ENCODE measurements at places on chromosomes 4 and X.
A peak's percentile ranks its signal among the peaks of the same experiment; 100 is the strongest.

- no peak for DNase-seq
Observed at GRCh38 chrX:150849486-150849885, 49.0 kb downstream of the CD99L2 start.

DNA sequence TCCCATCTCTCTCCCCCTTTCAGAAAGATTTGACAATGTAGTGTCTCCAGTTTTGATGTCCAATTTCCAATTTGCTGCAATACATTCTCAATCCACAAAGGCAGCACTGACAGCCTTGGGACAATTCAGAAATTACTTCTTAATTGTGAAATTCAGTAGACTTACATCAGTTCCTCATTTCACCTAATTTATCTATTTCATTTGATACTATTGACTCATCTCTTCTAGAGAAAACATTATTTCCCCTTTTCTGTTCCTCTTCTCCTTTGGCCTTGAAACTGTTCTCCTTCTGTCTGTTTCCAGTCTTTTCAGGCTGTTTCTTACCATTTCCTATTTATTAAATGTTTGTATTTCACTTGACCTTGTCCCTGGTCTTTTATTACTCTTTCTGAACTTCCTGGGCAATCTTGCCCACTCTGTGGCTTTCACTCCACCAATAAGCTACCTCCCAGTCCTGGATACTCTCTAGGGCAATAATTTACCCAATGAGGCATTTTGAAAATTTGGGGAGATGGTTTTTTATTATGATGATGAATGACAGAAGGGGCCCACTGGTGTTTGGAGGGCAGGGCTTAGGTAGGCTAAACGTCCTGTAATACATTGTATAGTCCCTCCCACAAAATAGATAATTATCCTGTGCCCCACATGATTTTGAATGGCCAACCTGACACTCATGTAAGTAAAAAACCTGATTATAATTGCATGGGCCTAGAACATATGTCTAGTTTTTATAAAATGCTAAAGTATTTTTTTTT lies 498.0 kb upstream of the BOD1L1 start:
- DNase-seq = no peak

GRCh38 chrX:135273162-135273561 lies 21.3 kb downstream of the ETDA start:
- DNase-seq = no peak

- no peak for DNase-seq
Observed at GRCh38 chr4:80767944-80768343, 262.6 kb upstream of the BMP3 start.

- no peak for DNase-seq
Observed at GRCh38 chr4:53169695-53170617, 195.9 kb downstream of the SCFD2 start.

DNA sequence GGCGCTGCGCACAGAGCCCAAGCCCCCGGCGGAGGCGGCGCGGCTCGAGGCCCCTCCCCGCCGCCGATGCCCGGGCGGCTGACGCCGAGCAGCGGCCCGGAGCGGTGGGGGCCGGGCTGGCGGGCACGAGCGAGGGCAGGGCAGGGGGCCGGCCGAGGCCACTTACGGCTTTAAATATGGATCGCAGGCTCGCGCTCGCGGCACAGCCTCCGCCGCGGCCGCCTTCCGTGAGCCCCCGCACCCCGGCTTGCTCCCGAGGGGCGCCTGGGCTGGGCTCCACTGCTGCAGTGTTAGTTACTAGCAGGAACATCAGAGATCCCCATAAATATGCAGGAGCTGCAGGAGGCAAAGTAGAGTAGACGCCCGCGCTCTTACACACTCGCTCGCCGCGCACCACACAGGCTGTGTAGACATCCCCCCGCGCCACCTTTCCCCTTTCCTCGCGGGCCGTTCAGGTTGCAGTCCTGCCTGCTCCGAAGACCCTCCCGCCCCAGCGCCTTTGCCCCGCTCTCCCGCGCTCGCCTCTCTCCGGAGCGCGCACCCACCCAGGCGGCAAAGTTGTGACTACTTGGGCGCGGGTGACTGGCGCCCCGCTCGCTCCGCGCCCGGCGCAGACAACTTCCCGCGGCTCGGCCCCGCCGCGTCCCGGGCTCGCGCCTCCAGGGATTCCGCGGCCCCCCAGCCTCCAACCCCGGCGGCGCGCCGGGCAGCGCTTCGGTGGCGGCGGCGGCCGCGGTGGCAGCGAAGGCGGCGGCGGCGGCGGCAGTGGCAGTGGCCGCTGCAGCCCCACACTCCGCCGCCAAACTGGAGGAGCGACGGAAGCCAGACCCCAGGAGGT lies 152.0 kb upstream of the SLC4A4 start:
- peak; percentile 74 for DNase-seq

- no peak for DNase-seq
Observed at GRCh38 chr4:53547983-53548382, 43.3 kb downstream of the LNX1 start.

DNA sequence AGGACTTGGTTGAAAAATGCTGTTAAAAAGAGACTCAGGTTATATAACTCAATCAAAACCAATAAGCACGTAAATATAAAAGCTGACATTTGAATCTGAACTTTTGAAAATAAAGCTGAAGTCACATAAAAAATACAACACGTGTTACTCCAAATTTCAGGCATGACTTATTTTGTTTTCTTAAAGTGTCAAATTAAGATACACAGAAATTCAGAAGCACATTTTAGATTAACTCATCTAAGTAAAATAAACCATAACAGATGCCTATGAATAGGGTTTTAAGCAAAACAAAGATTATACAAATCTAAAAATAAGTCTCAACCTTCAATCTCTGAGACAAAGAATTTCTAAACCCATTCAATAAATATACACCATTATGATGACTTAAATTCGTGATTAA lies 124.8 kb downstream of the ANTXR2 start:
- no peak for DNase-seq

- no peak for DNase-seq
Observed at GRCh38 chr4:123557857-123558536, 161.4 kb downstream of the SPRY1 start.

DNA sequence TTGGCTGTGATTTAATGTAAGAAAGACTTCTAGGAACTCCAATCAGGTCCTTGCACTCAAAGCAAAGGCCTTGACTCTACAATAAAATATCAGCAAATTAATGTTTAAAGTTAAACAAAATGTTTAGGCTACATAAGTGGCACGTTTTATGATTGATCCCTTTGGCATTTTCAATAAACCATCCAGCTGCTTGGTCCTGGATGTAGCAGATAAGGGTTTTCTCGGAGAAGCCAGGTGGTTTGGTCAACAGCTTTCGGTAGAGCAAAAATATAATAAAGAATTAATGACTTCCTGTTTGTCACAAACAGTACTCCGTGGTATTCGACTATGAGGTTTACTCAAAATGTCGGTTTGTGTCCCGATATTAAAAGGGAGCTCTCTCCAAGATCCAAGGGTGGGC lies 95.8 kb downstream of the GEMIN8 start:
- DNase-seq = no peak

GRCh38 chr4:32010221-32010620 lies 1290.1 kb downstream of the PCDH7 start:
- DNase-seq = no peak

DNA sequence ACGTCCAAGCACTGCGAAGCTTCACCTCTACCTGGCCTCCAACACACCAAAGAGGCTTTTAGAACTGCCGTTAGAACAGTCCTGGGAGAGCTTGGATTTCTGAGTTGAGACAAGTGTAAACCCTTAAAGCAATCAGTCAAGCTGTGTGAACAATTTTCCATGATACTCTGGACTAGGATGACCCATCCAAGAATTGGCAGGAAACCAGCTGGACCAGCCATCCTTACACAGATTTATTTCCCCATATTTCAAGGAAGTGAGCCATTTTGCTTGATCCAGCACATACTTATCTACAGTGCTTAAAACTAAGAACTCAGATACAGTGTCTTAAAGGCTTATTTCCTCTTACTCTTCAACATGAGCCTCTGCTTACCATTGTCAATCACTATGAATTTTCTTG lies 340.7 kb upstream of the HS3ST1 start:
- no peak for DNase-seq

DNA sequence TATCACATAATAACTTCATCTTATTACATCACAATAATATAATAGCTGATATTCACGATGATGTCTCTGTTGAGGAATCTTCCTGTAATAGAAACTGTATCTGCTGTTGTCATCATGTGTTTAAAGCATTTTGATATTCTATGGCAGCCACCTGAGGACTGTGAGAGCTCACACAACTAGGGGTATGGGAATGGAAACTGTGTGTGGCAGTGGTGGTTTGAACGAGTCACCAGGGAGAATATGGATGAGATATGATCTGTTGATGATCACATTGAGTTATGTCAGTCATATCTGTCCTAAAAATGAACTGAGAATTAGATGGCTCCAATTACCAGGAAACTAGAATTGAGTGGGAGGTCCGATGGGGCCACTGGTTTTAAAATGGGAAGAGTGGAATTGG lies 169.6 kb downstream of the MID1IP1 start:
- no peak for DNase-seq

DNA sequence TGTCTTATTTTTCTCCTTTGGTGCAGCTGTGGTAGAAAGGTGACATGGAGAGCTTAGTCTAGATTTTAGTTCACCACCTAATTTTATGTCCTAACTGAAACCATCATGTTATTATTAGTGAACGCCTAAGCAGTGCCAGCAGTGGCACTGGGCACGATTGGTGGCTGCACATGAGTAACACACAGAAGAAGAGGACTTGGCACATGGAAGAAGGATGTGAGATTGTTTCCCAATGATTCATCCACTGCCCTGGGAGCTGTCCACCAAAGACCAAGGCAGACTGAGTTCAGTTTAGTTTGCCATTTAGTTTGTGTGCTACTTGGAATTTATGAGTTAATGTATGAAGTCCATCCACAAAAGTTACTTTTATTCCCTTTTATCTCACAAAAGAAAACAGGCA lies 68.1 kb upstream of the NAP1L5 start:
- DNase-seq = no peak

DNA sequence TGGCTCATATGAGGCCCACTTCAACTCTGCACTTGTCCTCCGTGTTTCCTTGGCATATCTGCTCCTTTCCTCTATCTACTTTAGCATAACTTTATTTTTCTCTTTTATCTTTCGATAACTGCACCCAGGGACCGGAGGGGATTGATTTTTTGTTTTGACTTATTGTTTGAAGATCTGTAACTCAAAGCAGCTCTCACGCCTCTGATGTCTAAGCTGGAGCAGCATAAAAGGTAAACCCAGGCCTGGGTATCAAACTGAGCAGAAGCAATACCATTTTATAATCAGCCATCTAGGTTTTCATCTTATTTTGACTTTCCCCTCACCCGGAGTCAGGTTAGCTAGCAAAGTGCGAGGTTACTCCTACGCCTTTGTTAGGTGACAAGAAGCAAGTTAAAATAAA lies 28.4 kb downstream of the LEF1 start:
- no peak for DNase-seq

- DNase-seq = no peak
Observed at GRCh38 chrX:125894947-125895346, 271.1 kb downstream of the DCAF12L2 start.

- no peak for DNase-seq
Observed at GRCh38 chr4:123976819-123977218, 580.2 kb downstream of the SPRY1 start.

GRCh38 chrX:154481911-154482601 lies 3.0 kb upstream of the LAGE3 start:
- no peak for DNase-seq

DNA sequence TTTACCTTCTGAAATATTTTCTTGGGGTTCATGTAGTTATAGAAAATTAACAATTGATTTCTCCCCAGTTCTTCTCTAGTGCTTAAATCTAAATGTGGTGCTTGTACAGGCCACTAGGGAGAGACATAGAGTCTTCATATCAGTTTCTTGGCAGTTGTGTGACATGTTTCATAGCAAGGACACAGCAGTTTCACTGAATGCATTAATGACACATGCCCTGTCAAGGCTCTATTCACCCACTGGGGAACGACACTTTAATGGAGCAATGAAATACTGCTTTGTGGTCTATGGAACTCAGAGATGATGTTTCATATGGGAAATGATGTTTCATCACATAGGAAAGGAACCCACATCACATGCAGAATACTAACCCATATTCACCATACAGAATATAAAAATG lies 2.8 kb downstream of the VEGFC start:
- DNase-seq = no peak

GRCh38 chrX:148498067-148498466 lies 2.4 kb upstream of the AFF2 start:
- no peak for DNase-seq

DNA sequence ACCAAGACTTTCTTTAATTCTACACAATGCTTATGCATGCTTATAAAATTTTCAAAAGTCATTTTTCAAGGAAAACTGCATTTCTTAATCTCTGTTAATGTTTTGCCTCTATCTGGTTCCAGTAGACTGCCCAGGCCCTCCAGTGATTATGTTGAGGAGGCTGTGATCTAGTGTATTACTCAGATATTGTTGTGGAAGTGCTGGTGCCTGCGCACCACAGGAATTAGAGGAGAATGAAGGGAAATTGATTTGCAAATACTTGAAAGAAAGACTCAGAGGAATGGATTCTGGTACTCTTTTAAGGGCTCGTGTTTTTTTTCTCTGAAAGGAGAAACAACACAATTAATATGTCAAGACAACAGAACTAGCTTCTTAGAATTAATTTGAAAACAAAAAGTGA lies 1015.1 kb downstream of the RPA4 start:
- DNase-seq = no peak

GRCh38 chr4:168743601-168744000 lies 246.7 kb downstream of the PALLD start:
- DNase-seq = no peak

DNA sequence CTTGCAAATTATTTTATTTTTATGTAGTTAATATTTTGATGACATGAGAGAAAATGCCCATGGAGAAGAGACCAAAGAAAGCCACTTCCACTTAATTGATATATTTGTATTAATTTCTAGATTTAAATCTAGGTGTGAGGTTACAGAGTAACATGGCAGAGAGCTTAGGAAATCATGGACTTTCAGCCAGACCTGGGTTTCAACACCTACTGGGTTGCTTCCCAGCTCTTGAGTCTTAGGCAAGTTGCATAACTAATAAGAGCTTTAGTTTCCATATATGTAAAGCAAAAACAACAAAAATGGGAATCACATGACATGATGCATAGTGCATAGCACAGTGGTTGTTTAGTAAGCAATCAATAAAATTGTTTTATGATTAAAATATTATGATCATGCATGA lies 413.3 kb downstream of the CCSER1 start:
- no peak for DNase-seq

- no peak for DNase-seq
Observed at GRCh38 chr4:182884040-182884439, 33.1 kb downstream of the DCTD start.

DNA sequence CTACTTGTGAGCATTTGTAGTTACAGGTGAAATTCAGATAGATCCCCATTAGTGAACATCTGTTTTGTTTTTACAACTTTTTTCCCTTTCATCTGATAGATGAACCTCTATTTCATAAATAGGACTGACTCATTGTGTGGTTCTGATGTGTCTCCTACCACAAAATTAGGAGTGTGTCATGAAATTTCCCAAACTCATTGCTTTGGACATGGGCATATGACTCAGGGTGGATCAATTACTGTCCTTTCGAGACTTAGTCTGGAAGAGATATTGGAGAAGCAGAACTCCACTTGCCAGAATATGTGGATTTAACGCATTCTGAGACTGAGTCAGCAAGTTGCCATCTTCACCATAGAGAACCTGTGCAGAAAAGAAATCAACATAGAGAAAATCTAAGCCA lies 53.5 kb upstream of the PCDH10 start:
- no peak for DNase-seq

All from transverse colon (tissue), 4 donors.